PC-9 (cell line): ENCODE measurements at places on chromosomes 2 and 18. TPM values are rescaled to one million over a fixed set of nuclear protein-coding genes. Genes with fewer than 3 reads are reported as not detected.

Gene DOK1
- 15.0 and 27.8 TPM in 2 replicates for total RNA-seq

Gene TEX44
- total RNA-seq, result not detected in 2 replicates

Gene RAD51AP2
- total RNA-seq, result not detected in 2 replicates

Gene FOXD4L1
- total RNA-seq, result 0.28 and 0.43 TPM in 2 replicates

Gene WDR7
- total RNA-seq, result 5.9 and 7.7 TPM in 2 replicates

Gene HOXD13
- not detected in 2 replicates for total RNA-seq

Gene SERPINB4
- total RNA-seq, result not detected in 2 replicates

Gene GPR55
- not detected in 2 replicates for total RNA-seq

Gene NYAP2
- 0.30 and 0.65 TPM in 2 replicates for total RNA-seq

Gene C2orf74
- 19.2 and 22.6 TPM in 2 replicates for total RNA-seq

Gene POTEI
- not detected in 2 replicates for total RNA-seq

Gene RND3
- total RNA-seq, result 72.9 and 99.1 TPM in 2 replicates

Gene MAPRE2
- 9.1 and 10.9 TPM in 2 replicates for total RNA-seq

Gene C2orf15
- 16.9 and 18.0 TPM in 2 replicates for total RNA-seq
